ENCODE measurements at places on chromosomes 7 and 10.

DNA sequence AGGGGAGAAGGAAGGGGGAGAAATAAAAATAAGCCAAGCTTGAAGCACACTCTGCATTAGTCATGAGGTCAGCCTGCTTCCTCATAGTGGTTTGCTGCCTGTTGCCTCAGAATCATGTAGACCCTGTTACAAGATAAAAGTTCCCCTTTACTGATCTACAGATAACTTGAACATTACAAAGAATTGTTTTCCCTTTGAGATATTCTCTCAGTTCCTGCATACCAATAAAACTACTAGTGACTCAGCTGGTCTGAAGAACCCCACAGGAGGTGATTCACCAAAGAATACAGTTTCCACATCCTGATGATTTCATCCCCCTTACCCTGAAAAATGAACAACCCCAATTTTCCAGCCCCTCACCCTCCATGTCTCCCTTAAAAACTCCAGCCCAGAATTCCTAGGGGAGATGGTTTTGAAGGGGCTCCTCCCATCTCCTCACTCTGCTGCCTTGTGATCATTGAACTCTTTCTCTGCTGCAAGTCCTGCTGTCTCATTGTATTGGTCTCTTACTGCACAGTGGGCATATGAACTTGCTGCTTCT lies 31.5 kb upstream of the NRP1 start:
- DNase-seq, result peak; percentile 92

DNA sequence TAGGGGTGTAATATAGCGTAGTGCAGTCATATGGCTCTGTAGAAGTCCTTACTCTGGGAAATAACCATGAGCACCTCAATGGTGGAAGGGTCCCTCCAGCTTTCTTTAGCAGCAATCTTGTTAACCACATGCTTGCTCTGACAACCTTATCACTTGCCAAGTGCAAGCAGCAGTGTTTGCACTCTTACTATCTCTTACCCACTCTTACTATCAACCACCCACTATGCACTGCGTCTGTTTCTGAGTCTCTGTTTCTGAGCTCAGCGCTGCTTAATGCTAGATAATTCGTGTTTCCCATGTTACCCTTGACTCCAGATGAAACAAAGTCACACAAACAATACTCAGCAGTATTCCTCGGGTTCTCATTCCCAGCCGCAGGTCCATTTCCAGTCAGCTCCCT lies 433.7 kb upstream of the PFKP start:
- no peak for DNase-seq

DNA sequence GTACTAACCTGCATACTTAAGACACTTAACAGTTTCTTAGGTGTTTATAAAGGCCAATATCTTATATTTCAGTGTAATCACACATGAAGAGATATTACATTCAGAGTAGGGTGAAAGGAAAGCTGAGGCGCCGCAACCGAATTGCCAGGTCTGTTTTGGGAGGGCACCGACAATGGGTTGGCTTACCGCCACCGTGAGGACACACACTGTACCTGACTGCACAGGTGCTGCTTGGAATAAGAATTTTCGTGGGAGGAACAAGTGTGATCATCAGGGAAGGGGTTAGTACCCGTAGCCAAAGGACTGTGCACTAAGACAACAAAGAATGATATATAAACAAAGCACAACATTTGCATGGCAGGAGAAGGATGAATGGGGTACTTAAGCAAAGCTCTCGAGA lies 591.8 kb downstream of the SUGCT start:
- DNase-seq, result no peak

GRCh38 chr7:29281782-29282541 lies 87.4 kb downstream of the CHN2 start:
- DNase-seq, result peak; percentile 70

DNA sequence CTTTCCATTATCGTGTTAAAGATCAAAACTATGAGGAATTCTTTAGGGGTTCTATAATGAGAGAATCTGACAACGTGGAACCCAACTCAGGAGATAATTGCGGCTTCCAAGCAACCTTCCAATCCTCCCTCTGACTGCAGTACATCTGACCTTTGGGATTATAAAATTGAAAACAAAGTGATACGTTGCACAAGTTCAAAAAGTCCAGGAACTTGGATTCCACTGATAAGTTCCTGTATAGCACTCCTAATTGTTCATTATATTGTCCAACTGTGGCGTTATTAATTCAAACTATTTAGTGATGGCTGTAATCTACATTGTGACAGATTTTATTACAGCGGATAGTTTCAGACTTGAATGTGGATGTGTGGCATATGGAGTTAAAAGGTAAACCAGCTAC lies 15.4 kb downstream of the MALRD1 start:
- no peak for DNase-seq

GRCh38 chr10:18224626-18225445 lies 84.6 kb downstream of the CACNB2 start:
- no peak for DNase-seq

DNA sequence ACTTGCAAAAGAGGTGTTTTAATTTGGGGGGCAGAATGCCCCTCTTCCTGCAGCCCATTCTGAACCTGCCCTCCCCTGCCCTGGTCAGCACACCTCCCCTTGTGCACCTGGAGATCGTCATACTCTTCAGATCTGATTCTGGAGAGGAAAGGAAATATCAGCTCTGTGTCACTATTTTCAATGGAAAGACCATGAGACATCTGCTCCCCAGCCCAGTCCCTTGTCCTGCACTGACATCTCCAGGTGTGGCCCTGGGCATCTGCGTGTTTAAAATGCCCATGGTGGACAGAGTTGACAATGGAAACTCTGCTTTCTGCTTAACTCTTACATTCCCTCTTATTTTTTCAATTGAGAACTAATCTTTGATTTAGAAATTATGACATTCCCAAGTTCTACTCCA lies 41.6 kb upstream of the RASGEF1A start:
- DNase-seq, result no peak

DNA sequence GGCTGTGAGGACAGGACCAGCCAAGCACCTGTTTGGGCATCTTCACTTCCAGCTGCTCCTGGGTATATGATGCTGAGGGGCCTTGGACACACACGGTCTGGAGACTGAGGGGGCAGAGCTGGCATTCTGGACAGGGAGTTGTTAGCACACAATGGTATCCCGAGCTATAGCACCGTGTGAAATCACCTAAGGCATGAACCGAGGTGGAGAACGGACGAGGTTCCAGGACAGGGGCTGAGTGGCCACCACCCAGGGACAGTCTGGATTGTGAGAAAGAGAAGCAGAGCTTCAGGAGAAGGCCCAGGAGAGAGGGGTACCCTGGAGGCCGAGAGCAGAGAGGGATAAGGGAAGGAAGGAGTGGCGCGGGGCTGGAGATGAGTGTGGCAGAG lies 571.8 kb downstream of the TCERG1L start:
- DNase-seq, result no peak

GRCh38 chr7:101717628-101718357 lies 88.7 kb upstream of the MYL10 start:
- peak; percentile 27 for DNase-seq

DNA sequence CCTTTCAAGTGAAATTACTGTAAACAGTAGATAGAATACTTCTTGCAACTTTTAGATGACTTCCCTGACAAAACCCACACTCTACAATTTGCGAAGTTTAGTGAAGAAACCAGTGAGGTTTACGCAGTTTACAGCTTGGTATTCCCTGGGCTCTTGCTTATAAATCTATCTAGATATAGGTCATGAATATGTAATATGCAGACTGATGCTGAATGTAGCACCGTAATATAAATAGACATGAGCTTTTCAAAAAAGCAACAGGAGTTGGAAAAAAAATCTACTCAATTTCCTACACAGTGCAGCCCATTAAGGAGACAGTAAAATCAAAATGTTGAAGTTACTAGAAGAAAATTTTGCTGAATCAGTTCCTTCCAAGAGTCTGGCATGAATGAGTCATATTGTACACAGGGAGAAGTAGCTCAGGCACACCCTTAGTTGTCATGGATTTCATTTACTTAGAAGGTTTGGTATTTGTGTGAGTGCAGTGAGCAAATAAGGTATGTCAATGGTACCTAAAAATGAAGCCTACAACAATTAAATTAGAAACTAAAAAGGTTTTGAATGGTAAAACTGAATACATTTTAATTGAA lies 67.7 kb upstream of the NEUROD6 start:
- peak; percentile 35 for DNase-seq

GRCh38 chr10:101358706-101359300 lies 4.8 kb downstream of the BTRC start:
- no peak for DNase-seq

- no peak for DNase-seq
Measured at GRCh38 chr7:30082686-30083085, 52.1 kb upstream of the MTURN start.

GRCh38 chr10:110208614-110209453 lies 1.4 kb downstream of the MXI1 start:
- DNase-seq, result peak; percentile 34

DNA sequence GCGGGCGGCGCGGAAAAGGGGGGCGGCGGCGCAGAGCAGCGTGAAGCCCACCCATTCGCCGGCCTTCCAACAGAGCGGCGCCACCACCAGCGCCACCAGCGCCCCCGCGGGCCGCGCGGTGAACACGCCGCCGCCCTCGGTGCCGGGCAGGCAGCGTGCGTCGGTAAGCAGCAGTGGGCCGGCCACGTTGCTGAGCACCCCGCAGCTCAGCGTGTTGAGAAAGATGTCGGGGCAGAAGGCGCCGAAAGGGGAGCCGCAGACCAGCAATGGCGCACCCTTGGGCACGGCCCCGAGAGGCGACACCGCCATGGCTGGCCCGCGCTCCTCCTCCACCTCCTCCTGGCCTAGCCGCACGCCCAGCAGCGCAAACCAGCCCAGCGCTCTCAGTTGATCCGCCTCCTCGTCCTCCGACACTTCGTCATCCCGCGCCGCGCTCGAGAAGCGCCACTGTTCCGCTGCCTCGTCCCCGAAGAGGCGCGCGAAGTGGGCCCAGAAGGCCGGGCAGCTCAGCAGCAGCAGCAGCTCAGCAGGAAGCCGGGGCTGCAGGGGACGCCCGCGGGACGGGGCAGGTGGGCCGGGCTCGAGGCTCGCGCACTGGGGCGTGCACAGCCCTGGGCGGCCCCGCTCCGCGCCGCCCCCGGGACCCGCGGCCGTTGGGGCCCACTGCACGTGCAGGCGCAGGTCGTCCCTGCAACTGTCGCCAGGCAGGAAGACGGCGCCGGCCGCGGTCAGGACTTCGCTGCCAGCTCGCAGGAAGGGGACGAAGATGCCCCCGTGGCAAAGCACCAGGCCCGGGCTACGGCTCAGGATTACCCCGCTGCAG lies 623 bp downstream of the TYSND1 start:
- DNase-seq, result peak; percentile 45

DNA sequence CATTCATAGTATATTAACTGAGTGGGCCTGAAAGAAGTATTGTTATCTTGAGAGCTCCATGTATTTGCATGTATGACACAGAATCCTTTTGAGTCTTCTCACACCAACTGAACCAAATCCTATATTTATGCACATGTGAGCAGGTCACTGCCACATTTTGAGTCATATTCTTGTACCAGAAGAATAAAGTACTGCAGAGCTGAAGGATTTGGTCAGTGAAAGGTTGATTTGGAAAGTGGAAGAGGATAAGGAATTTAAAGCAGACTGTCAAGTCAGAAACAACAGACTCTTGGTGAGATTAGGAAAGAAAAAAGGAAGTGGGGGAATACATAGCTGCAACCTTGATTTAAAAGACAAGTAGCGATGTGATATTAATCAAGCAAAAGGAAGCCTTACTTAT lies 121.8 kb downstream of the ARID5B start:
- DNase-seq, result no peak

DNA sequence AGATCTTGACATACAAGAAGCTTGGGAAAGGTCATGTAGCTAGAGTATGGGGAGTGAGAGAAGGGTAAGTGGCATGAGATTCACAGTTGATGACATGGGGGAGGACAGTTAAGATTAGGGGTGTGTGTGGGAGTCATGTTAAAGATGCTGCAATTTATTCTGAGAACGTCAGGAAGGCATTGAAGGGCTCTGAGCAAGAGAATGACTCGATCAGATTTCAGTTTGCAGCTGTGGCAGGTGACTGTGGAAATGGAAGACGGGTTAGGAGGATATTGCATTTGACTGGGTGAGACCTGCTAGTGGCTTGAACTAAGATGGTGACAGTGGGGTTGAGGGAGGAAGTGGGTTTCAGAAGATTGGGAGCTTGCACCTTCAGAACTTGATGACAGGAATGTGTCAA lies 5.6 kb downstream of the CDC123 start:
- no peak for DNase-seq

DNA sequence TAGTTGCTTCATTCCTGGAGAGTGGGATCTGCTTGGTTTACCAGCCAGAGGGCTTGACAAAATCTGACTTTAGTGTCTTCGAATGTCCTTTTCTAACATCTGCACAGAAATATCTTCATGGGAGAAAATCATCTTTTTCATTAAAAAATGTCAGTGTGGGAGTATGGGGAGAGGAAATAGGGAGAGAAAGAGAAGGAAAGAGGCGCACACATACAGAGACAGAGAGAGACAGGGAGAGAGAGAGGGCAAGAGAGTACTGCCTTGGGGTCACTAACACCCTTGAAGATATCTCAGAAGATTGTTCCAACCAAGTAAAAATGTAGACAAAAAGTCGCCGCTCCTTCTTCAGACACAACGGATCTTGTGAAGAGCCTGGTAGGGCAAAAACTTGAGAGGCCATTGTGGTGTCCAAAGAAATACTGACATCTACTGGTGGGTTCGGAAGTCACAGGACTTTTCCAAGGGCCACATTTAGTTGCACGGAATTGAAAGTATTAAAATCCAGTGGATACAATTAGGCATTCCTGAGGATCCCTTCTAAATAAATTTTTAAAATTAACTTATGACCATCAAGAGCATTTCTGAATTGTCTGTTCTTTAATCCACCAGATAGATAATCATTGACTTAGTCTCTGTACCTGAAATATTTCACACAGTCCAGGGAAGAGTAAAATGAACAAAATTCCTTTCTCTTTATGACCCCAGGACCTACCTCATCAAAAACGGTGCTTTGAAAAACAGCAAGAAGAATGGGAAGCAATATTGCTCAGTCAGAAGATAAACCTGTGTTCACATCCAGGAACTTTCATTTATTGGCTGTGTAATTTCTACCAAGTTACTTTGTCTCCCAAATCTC lies 29.7 kb downstream of the VIM start:
- DNase-seq, result peak; percentile 77

GRCh38 chr7:114450431-114450830 lies 35.8 kb downstream of the FOXP2 start:
- no peak for DNase-seq

DNA sequence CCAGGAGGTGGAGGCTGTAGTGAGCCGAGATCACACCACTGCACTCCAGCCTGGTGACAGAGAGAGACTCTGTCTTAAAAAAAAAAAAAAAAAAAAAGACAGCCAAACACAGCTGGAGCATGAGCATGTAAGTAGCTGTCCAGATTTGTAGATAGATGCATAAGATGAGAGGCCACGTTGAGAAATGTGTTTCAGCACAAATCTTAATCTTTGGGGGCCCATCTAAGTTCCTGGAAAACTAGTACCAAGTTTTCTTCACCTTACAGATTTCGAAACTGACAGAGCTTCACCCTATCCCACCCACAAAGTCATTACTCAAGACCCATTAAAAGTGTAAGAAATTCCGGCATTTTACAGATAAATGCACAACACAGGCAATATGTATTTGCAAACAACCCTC lies 208.2 kb downstream of the PARD3 start:
- no peak for DNase-seq

DNA sequence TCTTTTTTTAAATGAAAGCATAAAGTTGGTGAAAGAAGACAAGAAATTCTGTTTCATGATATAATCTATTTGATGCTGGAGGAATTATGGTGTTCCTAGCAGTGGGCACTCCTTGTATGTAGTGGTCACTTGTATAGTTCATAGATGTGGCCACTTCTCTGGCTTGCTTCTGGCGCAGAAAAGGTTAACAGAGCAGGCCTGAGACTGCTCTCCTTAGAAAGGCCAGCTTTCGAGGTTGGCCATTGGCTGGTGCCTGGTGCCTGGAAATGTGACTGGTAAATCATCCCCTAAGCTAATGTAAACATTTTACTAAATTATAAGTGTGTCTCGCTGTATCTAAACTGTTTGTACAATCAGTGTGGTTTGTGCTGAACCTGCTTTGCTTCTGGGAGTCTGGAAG lies 276.1 kb downstream of the PHTF2 start:
- no peak for DNase-seq
